Activated CD8-positive, alpha-beta memory T cell treated with anti-CD3 and anti-CD28 coated beads, Interleukin-2, amount 10 ng/mL, durations not matched to agents 7 days and 5 days (primary cell): ENCODE measurements at places on chromosomes 4 and X. TPM values are rescaled to one million over a fixed set of nuclear protein-coding genes. Genes with fewer than 3 reads are reported as not detected.

GRCh38 chr4:55284331-55284730 is 61.7 kb upstream of the SRD5A3 start:
- H3K27ac ChIP-seq = no peak overlapping the region
- peaks cover 5% of the 10 kb centered on the region for H3K27me3 ChIP-seq
- no peak overlapping the region for H3K4me3 ChIP-seq
- no peaks in the 10 kb centered on the region for H3K4me1 ChIP-seq
- DNase-seq = no peak

The AFF2 gene
- total RNA-seq = 0.42 TPM

The HSD17B13 gene
- 0.29 TPM for total RNA-seq

- H3K36me3 ChIP-seq = no peaks in the 10 kb centered on the region
- H3K27ac ChIP-seq = no peak overlapping the region
- H3K4me1 ChIP-seq = no peaks in the 10 kb centered on the region
- DNase-seq = no peak
- H3K27me3 ChIP-seq = peaks cover 4% of the 10 kb centered on the region
- no peak overlapping the region for H3K4me3 ChIP-seq
Observed at GRCh38 chr4:100366213-100366612, 151.6 kb downstream of the EMCN start.

The FREM3 gene
- total RNA-seq = not detected

GRCh38 chrX:34300871-34301270 is 168.8 kb upstream of the FAM47A start:
- no peak overlapping the region for H3K4me3 ChIP-seq
- H3K27ac ChIP-seq = no peak overlapping the region
- no peak for DNase-seq

DNA sequence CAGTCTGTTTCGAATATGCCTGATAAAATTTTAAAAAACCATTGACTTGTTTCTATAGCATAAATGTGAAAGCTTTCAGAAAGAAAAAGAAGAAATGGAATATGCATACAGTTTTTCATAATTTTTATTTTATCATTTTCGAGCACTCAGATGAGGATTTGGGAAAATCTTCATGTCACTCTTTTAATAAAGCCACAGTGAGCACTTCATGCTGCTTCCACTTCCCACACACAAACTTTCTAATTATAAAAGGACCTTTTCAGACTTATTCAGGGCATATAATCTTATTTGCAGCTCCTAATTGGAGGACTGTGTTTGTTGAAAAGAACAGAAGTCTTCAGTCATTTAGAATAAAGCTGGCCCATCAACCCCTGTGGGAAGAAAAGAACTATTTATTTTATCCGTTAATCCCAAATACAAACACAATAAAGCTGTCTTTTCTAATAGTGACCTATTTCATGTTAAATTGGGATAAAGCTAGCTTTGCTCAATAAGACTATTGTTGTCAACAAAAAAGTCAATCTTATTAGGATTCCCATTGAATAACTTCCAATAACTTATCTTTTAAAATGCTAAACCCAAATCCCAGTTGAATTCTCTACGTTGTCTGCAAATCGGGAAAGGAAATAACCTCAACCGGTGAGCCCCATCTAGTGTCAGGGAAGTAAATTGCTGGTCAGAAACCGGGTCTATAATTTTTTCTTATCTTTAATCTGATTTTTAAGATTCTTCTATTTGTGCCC is 211.5 kb downstream of the PDGFRA start:
- no peak for DNase-seq
- no peaks in the 10 kb centered on the region for H3K4me1 ChIP-seq
- no peaks in the 10 kb centered on the region for H3K27me3 ChIP-seq
- H3K36me3 ChIP-seq = no peaks in the 10 kb centered on the region
- H3K27ac ChIP-seq = no peak overlapping the region
- H3K4me3 ChIP-seq = no peak overlapping the region

GRCh38 chr4:68997040-68997439 is 45.4 kb upstream of the UGT2A3 start:
- no peaks in the 10 kb centered on the region for H3K27me3 ChIP-seq
- no peak overlapping the region for H3K27ac ChIP-seq
- no peak overlapping the region for H3K4me3 ChIP-seq
- H3K36me3 ChIP-seq = no peaks in the 10 kb centered on the region
- no peak for DNase-seq
- H3K4me1 ChIP-seq = no peaks in the 10 kb centered on the region

DNA sequence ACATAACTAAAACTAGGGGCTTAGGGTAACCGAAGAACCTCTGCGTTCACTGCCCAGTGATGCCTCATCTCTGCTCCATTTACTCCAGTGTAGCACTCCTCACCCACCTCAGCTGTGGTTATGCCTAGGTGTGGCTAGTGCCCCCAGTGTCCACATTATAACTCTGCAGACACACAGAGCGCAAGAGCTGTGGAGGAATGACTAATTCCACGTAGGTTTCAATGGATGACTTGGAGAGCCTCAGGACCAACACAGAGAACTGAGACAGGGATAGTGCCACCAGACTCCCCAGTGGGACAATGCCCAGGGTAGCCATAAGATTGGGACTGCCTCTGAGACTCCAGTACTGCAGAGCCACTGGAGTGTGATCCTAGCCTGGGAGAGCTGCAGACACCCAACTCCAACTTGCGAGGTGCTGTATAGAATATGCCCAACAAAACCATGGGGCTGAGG is 542.4 kb upstream of the DIPK2B start:
- no peak for DNase-seq
- H3K4me3 ChIP-seq = no peak overlapping the region
- H3K4me1 ChIP-seq = peaks cover 14% of the 10 kb centered on the region
- H3K27ac ChIP-seq = no peak overlapping the region

- no peaks in the 10 kb centered on the region for H3K36me3 ChIP-seq
- H3K27me3 ChIP-seq = no peaks in the 10 kb centered on the region
- no peak overlapping the region for H3K27ac ChIP-seq
- DNase-seq = no peak
Observed at GRCh38 chr4:8307714-8308113, 38.2 kb downstream of the HTRA3 start.

- DNase-seq = no peak
- no peaks in the 10 kb centered on the region for H3K27me3 ChIP-seq
- H3K4me1 ChIP-seq = no peaks in the 10 kb centered on the region
- H3K4me3 ChIP-seq = no peak overlapping the region
Observed at GRCh38 chr4:162645381-162645780, 481.6 kb upstream of the FSTL5 start.

GRCh38 chr4:177308125-177308524 is 1.5 kb upstream of the NEIL3 start:
- no peaks in the 10 kb centered on the region for H3K27me3 ChIP-seq
- H3K4me1 ChIP-seq = peaks cover 32% of the 10 kb centered on the region
- H3K4me3 ChIP-seq = peak overlapping the region; percentile 11
- H3K36me3 ChIP-seq = peaks cover 17% of the 10 kb centered on the region

GRCh38 chr4:80271801-80272200 is 5.3 kb downstream of the FGF5 start:
- H3K4me1 ChIP-seq = peaks cover 9% of the 10 kb centered on the region
- H3K4me3 ChIP-seq = no peak overlapping the region
- no peak overlapping the region for H3K27ac ChIP-seq
- no peak for DNase-seq
- peaks cover 57% of the 10 kb centered on the region for H3K27me3 ChIP-seq
- H3K36me3 ChIP-seq = no peaks in the 10 kb centered on the region

- no peak for DNase-seq
- peaks cover 14% of the 10 kb centered on the region for H3K27me3 ChIP-seq
- no peaks in the 10 kb centered on the region for H3K36me3 ChIP-seq
- no peak overlapping the region for H3K4me3 ChIP-seq
Observed at GRCh38 chrX:8848911-8849310, 47.7 kb upstream of the FAM9A start.

GRCh38 chrX:6449946-6450345 is 85.0 kb downstream of the VCX3A start:
- no peaks in the 10 kb centered on the region for H3K36me3 ChIP-seq
- no peaks in the 10 kb centered on the region for H3K4me1 ChIP-seq
- H3K4me3 ChIP-seq = no peak overlapping the region
- no peaks in the 10 kb centered on the region for H3K27me3 ChIP-seq
- no peak overlapping the region for H3K27ac ChIP-seq

GRCh38 chr4:124304941-124305340 is 407.6 kb downstream of the ANKRD50 start:
- no peaks in the 10 kb centered on the region for H3K4me1 ChIP-seq
- no peak for DNase-seq
- H3K27me3 ChIP-seq = no peaks in the 10 kb centered on the region
- no peak overlapping the region for H3K4me3 ChIP-seq
- no peaks in the 10 kb centered on the region for H3K36me3 ChIP-seq

- no peaks in the 10 kb centered on the region for H3K4me1 ChIP-seq
- no peak overlapping the region for H3K27ac ChIP-seq
- peaks cover 1% of the 10 kb centered on the region for H3K27me3 ChIP-seq
- DNase-seq = no peak
- H3K36me3 ChIP-seq = no peaks in the 10 kb centered on the region
Observed at GRCh38 chrX:8738588-8739189, 6.8 kb upstream of the ANOS1 start.

DNA sequence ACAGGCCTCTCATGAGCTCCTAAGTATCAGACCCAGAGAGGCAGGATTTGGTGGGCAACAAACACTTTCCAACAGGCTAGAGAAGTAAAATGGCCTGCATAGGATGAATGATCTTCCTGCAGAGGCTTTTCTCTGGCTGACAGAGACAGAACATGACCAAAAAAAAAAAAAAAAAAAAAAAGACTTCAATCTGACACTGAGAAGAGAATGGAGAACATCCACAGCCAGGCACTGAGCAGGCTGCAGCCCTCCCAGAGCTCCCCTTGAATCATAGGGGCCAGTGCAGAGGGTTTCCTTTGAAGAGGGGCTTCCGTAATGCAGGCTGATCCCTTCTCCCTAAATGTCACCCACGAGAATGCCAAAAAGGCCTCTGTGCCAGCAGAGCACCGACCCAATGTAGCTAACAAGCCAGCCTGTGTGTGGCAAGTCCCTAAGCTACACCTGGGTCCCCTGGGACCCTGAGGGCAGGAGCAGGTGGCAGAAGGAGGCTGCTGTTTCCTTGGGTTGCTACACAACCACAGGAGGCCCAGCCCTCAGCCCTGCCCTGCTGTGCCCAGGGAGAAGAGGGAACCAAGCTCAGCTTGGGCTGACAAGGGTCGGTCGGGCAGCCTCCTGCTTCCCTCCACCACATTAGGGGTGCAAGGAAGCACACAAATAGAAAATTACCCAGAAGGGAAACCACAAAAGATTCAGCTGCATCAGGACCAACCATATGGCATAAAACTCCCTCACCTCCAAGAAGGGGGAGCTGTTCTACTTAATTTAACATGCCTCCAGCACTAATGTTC is 55.6 kb downstream of the MAP7D2 start:
- peaks cover 3% of the 10 kb centered on the region for H3K27me3 ChIP-seq
- DNase-seq = no peak
- H3K36me3 ChIP-seq = no peaks in the 10 kb centered on the region
- no peak overlapping the region for H3K4me3 ChIP-seq
- peaks cover 16% of the 10 kb centered on the region for H3K4me1 ChIP-seq

GRCh38 chr4:153082322-153083301 is 121.6 kb upstream of the TRIM2 start:
- H3K4me1 ChIP-seq = peaks cover 20% of the 10 kb centered on the region
- peaks cover 63% of the 10 kb centered on the region for H3K27me3 ChIP-seq
- no peak for DNase-seq
- H3K4me3 ChIP-seq = no peak overlapping the region
- H3K27ac ChIP-seq = no peak overlapping the region

- H3K36me3 ChIP-seq = peaks cover 15% of the 10 kb centered on the region
- DNase-seq = peak; percentile 61
- peak within 1 kb of the TSS; percentile 88 for H3K4me3 ChIP-seq
- H3K4me1 ChIP-seq = peaks cover 22% of the 10 kb centered on the region
- peak within 1 kb of the TSS; percentile 93 for H3K27ac ChIP-seq
Observed at GRCh38 chrX:30577362-30577991, at the start of gene TASL. Gene TASL, minus strand, starts transcription at chrX:30577766. Its CDS starts 17,411 bp downstream, at chrX:30560355.

DNA sequence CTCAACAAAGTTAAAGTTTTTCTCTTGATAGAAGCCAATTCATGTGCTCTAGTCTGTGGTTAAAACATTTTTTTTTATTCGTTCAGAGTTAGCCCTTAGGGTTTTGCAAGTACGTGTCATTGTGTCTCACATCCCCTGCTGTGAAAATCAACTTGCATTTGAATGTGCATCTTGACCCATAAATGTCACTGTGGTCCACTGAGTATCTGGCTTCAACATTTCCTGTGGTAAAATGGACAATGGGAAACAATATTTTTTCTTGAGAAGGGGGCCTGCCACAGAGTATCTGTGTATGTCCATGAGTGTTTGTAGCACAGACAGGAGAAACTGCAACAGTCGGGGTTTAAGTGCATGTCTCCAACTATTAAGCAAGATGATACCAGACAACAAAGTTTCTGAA is 554.8 kb upstream of the TENM3 start:
- no peak for DNase-seq
- H3K4me3 ChIP-seq = no peak overlapping the region
- H3K27ac ChIP-seq = no peak overlapping the region
- H3K27me3 ChIP-seq = no peaks in the 10 kb centered on the region
- no peaks in the 10 kb centered on the region for H3K4me1 ChIP-seq

DNA sequence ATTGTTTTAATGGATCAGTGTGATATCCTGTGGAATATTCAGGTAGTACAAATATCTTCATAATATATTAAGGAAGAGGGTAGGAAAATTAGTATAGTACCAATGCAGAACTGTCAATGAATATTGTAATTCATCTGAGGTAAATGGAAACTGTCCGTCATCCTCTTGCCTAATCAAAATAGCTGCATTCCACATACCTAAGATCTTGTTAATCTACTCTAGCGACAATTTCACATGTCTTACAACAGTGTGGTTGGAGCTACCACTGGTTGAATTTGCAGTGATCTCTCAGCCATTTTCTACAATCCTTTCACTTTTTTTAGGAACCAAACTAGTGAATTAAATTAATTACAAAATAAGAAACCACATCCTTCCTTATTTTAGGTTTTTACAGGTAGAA is 117.5 kb downstream of the PCDH18 start:
- no peaks in the 10 kb centered on the region for H3K36me3 ChIP-seq
- H3K4me3 ChIP-seq = no peak overlapping the region
- no peak for DNase-seq
- H3K4me1 ChIP-seq = no peaks in the 10 kb centered on the region
- no peak overlapping the region for H3K27ac ChIP-seq
- H3K27me3 ChIP-seq = no peaks in the 10 kb centered on the region

The OTUD6A gene
- not detected for total RNA-seq

The NXF2B gene
- total RNA-seq = not detected

DNA sequence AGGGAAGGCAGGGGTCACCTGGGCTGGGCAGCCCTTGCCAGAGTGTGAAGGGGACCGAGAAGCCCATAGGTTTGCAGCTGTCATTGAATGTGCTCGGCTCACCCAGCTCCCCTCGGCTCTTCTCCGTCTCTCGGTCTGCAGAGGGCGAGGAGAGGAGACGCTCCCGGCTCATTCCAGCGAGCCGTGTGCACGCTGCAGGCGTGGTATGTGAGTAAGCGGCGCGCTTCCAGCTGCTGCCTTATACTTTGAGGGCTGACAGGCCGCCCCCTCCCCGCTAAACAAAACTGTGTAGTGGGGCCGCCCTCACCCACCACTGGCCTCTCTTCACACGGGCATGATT is 23.0 kb upstream of the BCORL1 start:
- H3K27me3 ChIP-seq = peaks cover 5% of the 10 kb centered on the region
- peaks cover 30% of the 10 kb centered on the region for H3K4me1 ChIP-seq
- no peak overlapping the region for H3K4me3 ChIP-seq
- H3K36me3 ChIP-seq = no peaks in the 10 kb centered on the region
- DNase-seq = no peak
